Stimulated activated CD8-positive, alpha-beta memory T cell treated with anti-CD3 and anti-CD28 coated beads, Interleukin-4, amount 100 ng/mL, for 1 hour (primary cell): ENCODE measurements at places on chromosomes 1 and 21.

GRCh38 chr21:41683815-41684214 is 83.0 kb downstream of the RIPK4 start:
- DNase-seq, result no peak

DNA sequence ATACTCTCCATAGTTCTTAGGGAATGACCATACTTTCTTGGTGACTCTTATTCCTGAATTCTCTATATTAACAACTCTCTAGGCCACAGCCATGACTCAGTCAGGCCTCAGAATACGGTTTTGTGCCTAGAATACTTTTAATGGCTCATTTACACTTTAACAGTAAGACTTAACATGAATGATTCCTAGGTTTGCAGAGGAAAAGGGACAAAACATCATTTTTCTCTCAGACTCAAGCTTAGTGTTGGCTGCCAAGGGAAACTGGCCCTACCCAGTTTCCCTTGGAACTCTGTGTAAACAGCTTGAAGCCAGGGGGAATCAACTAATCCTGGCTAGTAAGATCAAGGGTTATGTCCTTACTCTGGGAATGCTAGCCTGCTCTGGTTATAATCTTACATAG is 164.9 kb upstream of the PKN2 start:
- no peak for DNase-seq

DNA sequence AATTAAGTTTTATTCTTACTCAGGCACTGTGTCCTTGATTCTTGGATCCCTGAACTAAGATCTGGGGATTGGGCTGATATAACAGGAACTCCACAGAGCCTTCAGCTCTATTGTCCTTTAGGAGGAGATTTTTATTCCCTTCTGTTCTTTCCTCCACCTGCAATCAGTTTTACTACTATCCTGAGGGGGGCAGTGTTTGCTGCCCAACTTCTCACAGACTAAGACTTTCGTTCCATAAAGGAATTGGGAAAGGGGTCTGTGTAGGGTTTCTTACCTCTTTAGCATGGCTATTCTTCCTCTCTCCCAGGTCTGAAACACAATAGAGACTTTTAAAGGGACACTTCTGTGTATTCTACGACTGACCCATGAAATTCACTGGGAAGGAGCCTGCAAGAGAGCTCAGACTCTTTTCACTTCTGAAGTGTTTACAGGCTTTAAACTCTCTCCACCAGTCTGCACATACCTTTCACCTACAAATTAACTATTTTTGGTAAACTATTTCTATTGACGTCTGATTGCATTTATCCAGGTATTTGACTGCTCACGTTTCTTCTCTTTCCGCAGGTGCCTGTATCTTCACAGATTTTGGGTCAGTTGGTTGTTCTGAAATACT is 103.3 kb upstream of the DEPDC1 start:
- no peak for DNase-seq

DNA sequence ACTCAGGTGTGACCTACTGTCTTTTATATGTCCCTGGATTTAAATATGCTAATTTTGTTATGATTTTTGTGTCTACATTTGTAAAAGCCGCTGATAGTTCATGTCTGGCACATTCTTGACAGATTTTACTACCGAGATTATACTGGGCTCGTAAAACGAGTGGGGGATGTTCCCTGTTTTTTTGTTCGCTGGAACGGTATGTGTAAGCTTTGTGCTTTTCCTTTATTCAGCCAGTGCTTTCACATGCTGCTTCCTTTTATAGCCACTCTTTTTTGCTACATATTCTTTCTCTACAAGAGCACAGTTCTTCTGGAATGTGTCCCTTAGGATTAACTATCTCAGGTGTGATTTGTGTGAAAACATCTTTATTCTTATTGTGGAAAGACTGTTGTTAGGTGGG is 46.6 kb downstream of the ADARB1 start:
- no peak for DNase-seq

DNA sequence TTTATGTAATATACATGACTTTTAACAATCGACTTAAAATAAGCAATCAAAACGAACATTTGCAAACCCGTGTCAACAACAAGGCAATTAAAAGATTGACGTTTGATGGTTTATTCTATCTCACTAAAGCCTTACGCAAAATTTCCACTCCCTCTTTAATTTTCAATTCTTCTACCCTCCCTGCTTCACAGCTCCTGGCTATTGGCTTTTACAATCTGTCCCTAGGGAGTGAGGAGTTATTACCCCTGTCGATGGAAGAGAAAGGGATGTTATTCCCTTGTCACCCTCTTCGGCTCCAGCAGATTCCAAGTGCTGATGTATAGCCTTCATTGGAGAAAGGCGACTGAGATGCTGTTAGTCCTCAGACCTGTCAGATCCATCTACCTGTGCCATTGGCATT is 161.3 kb downstream of the ZNF281 start:
- DNase-seq, result no peak

DNA sequence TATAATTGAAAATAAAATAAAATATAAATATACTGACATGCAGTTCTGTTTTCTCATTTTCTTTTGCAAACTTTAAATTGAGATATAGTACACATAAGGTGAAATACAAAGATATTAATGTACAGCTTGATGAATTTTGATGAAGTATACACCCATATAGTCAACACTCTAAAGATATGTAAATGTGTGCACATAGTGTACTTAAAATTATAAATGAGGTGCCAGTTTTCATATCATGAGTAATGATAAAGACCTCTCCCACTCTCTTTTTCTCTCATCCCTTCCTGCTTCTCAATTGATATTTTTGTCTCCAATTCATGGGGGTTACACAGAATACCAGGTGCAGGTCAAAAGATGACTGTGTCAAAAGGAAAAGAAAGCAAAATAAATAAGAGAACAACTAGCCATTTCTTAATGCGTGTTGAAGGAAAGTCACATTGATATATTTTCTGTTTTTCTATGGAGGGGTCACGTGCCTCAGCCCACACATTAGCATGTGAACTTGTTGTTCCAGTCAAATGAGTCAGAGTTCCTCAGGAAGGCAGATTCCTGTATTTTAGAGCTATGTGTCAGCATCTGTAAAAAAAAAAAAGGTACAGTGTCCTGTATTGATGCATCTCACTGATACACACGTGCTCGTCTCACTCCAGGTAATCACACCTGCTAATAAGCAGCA is 64.3 kb upstream of the HOOK1 start:
- DNase-seq, result no peak

- no peak for DNase-seq
These were observed 29.3 kb upstream of the ACTRT2 start for GRCh38 chr1:2991753-2992495.

- DNase-seq, result no peak
These were observed 23.3 kb upstream of the CDK18 start for GRCh38 chr1:205481218-205481617.

- DNase-seq, result no peak
These were observed 130.8 kb downstream of the LYPLAL1 start for GRCh38 chr1:219304227-219305226.

GRCh38 chr1:109931189-109931731 is 20.6 kb downstream of the CSF1 start:
- DNase-seq, result no peak

GRCh38 chr1:186102547-186103148 is 272.4 kb downstream of the TPR start:
- DNase-seq, result no peak

GRCh38 chr21:42108554-42109340 is 37.6 kb downstream of the UMODL1 start:
- no peak for DNase-seq

DNA sequence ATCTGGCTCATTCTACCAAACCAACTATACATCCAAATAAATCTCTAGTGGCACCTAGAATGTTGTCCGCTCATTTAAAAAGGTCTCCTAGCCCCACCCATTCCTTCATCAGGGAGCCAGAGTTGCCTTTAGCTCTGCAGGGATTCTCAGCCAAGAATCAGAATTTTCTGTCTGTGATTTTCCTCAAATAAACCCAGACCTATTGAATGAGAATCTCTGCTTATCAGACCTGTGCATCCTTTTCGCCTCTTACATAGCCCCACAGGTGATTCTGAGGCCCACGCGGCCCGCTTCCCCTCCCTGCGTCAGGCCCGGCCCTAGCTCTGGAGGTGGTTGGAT is 410 bp upstream of the TDRD5 start:
- no peak for DNase-seq

DNA sequence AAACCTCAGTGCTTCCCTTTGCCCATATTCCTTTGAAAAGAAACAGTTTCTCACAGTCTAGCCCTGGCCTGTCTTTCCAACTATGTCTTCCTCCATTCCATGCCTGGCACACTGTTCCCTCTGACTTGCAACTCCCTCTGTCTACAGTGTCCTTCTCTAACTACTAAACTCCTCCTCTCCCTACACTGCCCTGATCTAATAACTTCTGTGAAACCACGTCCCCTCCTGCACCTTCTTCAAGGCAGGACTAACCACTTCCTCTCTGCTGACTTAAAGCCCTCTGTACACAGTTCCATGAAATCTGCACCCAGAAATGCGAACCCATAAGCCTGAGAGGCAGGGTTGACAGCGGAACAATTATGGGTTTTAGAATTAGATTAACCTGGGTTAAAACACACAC is 62.2 kb upstream of the ATP1B1 start:
- DNase-seq, result no peak

GRCh38 chr1:62230718-62231117 is 36.1 kb downstream of the L1TD1 start:
- DNase-seq, result no peak

GRCh38 chr1:217191441-217191840 is 439.4 kb downstream of the GPATCH2 start:
- DNase-seq, result no peak

GRCh38 chr1:19710825-19711611 is 46.3 kb downstream of the HTR6 start:
- no peak for DNase-seq

DNA sequence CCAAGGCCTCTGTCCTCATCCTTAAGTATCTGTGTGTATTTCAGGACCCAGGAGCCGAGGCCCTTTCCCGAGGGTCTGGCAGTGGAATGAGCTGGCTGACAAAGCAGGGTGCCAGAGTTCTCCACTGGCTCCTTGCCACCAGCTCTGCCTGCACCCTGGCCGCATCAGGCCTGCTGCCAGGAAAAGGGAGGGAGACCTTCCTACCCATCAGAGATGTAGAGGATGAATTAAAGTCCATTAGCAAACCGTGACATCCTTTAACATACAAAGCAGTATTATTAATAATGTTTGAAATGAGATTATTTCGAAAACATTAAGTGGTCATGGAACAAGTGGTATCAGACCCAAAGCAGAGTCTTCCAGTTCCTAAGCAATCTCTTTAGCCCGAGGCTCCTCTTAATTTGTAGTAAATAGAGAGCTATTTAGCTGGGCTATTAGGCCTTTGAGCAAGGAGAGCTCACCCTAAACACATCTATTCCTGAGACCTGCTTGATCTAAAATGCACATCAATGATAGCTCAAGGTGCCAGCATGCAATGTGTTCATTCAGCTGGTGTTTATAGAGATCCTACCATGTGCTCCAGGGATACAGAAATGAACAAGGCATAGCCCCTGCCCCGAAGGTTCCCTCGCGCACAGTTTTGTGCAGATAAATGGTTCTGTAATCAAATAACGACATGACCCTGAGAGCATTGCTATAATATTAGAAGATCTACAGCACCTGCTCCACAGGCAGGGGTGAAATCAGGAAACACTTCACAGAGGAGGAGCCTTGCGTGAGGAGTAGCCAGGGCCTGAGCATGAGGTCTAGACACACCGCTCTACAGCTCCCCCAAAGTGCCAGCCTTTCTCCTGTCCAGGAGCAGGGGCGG is 44.0 kb downstream of the FAM163A start:
- no peak for DNase-seq

DNA sequence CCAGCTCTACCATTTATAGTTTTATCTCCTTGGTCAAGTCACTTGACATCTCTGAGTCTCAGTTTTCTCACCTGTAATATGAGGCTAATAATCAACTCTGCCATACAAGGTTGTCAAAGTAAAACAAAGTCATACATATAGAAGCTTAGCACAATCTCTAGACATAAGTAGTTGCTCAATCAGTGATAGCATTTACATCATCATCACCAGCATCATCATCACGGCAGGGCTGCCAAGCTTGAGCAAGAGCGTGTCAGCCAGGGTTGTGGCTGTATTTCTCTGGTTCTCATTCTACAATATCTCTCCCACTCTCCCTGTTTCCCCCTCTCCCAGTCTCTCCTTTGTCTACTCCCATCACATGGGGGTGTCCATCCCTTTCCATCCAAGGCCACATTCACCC is 41.7 kb upstream of the COA6 start:
- DNase-seq, result no peak

DNA sequence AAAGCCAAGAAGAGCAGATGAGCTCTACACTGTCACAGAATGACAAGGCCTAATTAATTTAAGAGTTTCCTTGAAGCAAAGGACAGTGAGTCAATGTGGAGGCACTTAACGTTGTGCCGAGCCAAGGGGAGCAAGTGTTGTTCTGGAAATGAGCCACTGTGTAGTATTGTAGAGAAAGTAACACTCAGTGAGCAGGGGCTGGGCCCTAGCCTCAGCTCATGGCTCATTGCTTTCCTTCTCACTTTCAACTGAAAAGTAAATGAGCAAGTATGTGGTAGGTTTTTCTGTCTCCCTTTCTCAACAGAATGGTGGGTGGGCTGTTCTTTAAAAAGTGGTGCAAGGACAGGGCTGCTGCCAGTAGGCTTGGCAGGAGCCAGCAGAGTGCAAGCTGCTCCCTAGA is 11.8 kb upstream of the KIAA0040 start:
- no peak for DNase-seq

DNA sequence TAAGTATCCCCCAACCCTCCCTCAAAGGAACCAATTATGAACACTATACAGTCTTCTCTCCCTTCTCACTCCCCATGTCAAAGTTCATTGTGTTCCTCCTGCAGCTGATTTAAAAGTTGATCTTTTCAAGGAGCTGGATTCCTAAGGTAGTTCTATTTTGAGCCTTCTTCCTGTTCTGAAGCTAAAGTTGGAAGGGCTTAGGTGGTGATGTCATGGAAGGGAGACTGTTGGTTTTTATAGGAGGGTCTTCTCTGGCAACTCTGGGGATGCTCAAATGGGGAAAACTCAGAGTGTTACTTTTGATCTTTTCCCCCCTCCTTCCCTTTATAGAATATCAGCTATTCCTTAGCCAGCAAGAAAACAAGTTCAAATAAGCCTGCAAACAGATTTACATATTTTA is 83.0 kb upstream of the AK4 start:
- DNase-seq, result no peak

DNA sequence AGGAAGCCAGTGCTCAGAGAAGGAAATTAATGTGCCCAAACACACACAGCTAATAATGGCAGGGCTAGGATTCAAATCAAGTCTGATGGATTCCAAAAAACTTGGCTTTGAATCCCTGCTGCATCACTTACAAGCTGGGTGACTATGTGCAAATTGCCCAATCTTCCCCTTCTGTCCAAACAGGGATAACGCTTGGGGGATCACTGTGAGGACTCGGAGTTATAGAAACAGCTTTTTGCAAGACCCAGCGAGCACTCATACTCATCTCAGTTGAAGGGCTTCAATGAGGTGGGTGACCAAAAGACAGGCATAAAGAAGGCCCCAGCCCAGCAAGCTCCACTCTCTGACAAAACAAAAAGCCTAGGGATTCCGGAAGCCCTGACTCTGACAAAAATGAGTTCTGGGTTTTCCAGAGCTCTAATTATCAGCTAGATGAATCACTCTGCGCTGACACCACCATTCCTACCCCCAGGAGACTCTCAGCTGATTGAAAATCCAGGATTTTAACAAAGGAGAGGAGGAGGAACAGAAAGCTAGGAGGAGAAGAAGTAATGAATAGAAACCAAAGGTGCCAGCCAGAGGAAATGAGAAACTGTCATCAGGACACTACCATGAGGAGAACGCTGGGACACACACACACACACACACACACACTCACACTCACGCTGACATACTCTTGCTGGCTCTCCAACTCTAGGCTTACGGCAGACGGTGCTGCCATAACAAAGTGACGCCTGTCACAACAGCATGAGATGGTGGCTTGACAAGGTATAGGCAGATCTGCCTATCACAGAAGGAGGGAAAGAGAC is 1.6 kb upstream of the STK40 start:
- no peak for DNase-seq
